ENCODE measurements at places on chromosomes 2 and 18. TPM values are rescaled to one million over a fixed set of nuclear protein-coding genes. Genes with fewer than 3 reads are reported as not detected.

LAMA1 gene
- total RNA-seq = not detected

ANKRD30BL gene
- not detected for total RNA-seq

DNA sequence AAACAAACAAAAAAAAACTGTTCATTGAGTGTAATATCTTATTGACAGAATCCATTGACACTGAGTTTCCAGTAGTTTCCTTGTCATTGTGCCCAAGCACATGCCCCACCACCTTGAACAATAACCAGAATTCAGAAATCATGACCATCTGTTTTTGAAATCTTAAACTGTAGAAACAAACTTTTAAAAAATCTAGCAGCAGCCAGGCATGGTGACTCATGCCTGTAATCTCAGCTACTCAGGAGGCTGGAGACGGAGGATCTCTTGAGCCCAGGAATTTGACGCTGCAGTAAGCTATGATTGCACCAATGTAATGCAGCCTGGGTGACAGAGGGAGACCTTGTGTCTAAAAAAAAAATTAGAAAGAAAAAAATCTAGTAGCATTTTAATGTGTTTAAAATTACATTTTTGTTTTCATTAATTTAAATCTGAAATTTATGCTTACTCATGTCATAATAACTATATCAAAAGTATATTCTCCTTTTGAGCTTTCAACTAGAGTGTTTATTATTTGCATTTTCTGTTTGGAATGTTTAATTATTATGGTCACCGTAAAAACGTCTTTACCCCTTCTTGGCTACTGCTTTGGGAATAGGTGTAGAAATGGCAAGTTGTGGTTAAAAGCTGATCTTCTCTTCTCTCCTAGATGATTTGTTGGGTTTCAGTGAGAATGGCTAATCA, 25.2 kb upstream of the STON1 start:
- no peak for DNase-seq
- H3K27ac ChIP-seq = no peak overlapping the region
- peaks cover 6% of the 10 kb centered on the region for H3K4me1 ChIP-seq
- H3K4me3 ChIP-seq = no peak overlapping the region

DNA sequence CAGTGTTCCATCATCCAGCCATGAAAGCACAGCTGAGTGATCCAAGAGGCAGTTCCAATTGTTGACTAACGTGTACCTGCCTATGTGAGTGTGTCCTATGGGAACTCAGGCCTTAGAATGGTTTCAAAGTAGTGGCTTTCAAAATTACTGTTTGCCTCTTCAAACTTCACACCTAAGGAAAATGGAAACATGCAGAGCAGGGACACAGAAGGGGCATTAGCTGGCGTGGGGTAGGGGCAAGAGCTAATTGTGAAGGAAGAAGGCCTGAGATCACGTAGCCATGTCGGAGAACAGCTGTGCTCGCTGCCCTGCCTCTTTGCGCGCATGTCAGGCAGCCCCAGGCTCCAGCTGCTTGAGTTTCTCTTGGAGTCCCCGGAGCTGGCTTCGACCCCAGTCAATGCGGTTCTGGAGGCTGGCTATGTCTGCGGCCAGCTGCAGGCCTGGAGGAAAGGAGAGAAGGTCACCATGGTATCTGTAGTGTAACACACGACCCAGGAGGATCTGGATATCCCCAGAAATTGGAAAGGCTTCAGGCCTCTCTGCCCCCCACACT, 3.8 kb upstream of the IMP4 start:
- H3K27ac ChIP-seq = peak overlapping the region; percentile 42
- no peak overlapping the region for H3K4me3 ChIP-seq
- no peaks in the 10 kb centered on the region for H3K36me3 ChIP-seq
- peaks cover 23% of the 10 kb centered on the region for H3K4me1 ChIP-seq
- no peak for DNase-seq
- H3K27me3 ChIP-seq = no peaks in the 10 kb centered on the region

C2orf80 gene
- total RNA-seq = not detected

DNA sequence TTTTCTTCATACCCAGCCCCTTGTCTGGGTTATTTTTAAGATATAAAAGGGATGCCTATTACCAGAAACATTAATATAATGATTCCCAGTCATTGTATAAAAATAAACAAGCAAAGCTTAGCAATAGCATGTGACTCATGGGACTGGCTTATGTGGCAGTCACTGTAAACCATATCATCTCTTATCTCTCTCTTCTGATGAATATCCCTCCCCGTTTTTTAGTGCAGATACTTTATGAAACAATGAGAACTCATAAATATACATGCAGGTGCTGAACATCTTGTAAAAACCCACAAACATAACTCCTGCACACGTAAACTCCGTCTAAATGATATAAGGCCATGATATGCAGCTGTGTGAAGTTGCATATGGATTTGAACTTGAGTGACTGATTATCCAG, 154.9 kb downstream of the MGAT5 start:
- DNase-seq = no peak
- peaks cover 52% of the 10 kb centered on the region for H3K4me1 ChIP-seq
- H3K36me3 ChIP-seq = no peaks in the 10 kb centered on the region
- H3K27me3 ChIP-seq = no peaks in the 10 kb centered on the region
- H3K27ac ChIP-seq = no peak overlapping the region

GRCh38 chr2:207395535-207396251, 134.1 kb upstream of the CREB1 start:
- no peaks in the 10 kb centered on the region for H3K4me1 ChIP-seq
- H3K36me3 ChIP-seq = no peaks in the 10 kb centered on the region
- no peak for DNase-seq

DNA sequence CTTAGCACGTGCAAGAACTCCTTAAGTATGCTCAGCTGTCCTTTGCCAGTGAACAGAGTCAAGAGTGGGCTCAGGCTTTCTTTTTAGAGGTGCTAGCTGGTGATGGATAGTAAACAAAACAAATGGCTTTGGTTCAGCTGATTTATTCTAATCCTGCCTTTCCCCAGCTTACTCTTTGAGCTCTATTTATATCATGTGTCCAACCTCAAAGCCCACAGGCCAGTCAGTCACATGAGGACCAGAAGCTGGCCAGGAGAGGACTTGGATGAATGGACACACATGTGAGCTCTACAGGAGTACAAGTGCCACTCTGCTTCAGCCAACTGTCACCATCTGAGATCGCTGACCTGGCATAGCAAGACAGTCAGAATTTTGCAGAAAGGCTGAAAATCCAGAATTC, 59.4 kb downstream of the STK39 start:
- H3K27ac ChIP-seq = no peak overlapping the region
- no peak for DNase-seq
- no peak overlapping the region for H3K4me3 ChIP-seq

GRCh38 chr2:24907116-24907515, 12.9 kb downstream of the ADCY3 start:
- H3K36me3 ChIP-seq = peaks cover 30% of the 10 kb centered on the region
- H3K27me3 ChIP-seq = no peaks in the 10 kb centered on the region
- DNase-seq = no peak
- H3K4me3 ChIP-seq = no peak overlapping the region
- no peaks in the 10 kb centered on the region for H3K4me1 ChIP-seq
- no peak overlapping the region for H3K27ac ChIP-seq

DNA sequence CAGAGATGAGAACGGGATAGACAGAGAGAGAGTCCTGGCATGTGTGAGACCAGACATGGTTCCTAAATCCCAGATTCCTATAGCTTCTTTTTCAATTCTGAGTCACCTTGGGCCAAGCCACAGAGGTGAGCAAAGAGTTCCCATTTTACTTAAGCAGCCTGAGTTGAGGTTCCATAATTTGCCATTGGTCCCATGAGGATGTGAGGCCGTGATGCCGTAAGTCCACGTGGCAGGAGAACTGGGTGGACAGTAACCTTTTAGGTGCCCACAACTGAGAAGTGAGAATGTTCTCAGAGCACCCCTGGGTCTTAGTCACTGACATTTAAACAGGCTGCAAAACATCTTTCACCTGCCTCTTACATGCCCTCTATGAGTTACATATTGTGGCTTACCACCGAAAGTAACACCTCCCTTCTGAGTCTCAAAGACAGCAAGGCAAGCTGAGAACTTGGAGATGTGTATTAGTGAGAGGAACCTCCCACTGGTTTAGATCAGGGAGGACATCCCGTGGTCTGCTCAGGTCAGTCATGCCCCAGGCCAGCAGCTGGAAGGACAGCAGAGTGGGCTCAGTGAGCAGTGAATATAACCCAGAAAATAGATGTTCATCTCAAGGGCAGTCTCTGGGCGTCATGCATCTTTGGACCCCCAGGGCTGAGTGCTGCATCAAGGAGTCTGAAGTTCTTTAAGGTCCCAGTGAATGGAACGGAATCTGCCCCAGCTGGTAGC, 127.9 kb upstream of the LGALSL start:
- peak overlapping the region; percentile 86 for H3K4me3 ChIP-seq
- no peaks in the 10 kb centered on the region for H3K36me3 ChIP-seq
- H3K27me3 ChIP-seq = no peaks in the 10 kb centered on the region

PSMA8 gene
- 1.7 TPM for total RNA-seq

CXCR4 gene
- total RNA-seq = 366 TPM

DNA sequence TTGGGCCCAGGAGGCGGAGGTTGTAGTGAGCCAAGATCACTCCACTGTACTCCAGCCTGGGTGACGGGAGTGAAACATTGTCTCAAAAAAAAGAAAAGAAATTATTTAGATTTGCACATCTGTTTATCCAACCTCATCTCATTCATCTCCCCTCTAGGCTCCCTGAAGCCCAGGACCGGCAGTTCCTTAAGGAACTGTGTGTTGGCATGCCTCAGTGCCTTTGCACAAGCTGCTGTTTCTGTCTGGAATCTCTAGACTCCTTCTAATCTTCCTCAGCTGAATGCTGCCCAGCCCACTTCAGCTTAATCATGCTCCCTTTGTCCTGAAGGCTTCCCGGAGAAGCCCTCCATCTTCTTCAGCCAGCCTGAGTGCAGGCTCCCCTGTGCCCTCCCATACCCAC, 10.9 kb upstream of the RFX8 start:
- H3K4me1 ChIP-seq = peaks cover 17% of the 10 kb centered on the region
- no peak for DNase-seq
- H3K36me3 ChIP-seq = no peaks in the 10 kb centered on the region
- H3K4me3 ChIP-seq = peak overlapping the region; percentile 44
- H3K27me3 ChIP-seq = no peaks in the 10 kb centered on the region

DNA sequence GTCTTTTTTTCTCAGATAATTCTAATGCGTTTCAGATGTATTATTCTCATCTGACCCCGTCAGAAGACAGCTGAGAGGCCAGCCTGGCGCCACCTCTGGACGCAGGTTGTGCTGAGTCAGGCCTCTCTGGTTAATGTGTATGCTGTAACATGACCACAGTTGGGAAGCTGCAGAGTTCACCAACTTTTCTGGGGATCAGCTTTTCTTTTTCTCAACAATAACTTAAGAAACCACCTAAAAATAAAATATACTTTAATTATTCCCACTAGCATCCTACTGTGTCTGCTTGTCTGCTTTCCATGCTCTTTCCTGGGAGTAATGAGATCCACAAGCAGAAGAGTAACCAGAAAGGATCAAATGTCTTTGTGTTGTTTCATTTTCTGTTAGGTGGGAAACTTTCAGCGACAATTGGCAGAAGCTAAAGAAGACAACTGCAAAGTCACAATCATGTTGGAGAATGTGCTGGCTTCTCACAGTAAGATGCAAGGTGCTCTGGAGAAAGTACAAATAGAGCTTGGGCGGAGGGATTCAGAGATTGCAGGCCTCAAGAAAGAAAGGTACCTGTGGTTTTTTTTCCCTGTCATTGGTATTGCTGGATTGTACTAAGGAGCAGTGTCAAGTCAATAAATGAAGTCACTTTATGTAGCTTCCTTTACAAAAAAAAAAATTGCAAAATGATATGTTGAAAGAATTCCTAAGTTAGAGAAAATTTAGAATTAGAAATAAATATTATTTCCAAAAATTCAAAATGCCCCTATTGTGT, 79.8 kb downstream of the CCDC150 start:
- no peak overlapping the region for H3K4me3 ChIP-seq
- H3K27me3 ChIP-seq = peaks cover 9% of the 10 kb centered on the region
- H3K36me3 ChIP-seq = peaks cover 3% of the 10 kb centered on the region
- H3K4me1 ChIP-seq = no peaks in the 10 kb centered on the region
- H3K27ac ChIP-seq = no peak overlapping the region

RBFA gene
- total RNA-seq = 29.8 TPM

BCL2 gene
- total RNA-seq = 32.9 TPM

DNA sequence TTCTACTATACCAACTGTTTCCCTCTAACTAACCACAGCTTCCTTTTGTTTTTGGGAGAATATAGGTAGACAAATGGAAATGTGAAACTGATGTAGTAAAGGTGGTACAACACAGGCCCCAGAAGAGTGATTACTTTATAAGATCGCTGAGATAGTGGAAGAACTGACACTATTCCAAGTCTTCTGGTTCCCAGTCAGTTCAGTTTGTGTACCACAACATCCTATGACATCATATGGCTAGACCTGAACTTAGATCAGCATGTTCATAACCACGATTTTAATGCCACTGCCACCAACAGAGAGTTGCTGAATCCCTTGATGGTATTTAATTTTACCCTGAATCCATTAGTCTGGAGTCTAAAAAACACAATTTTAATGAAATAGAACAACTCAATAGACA, 328.9 kb downstream of the GPD2 start:
- no peaks in the 10 kb centered on the region for H3K36me3 ChIP-seq
- no peak overlapping the region for H3K27ac ChIP-seq
- H3K4me3 ChIP-seq = no peak overlapping the region
- no peaks in the 10 kb centered on the region for H3K27me3 ChIP-seq
- no peaks in the 10 kb centered on the region for H3K4me1 ChIP-seq

- peak; percentile 52 for DNase-seq
- H3K4me1 ChIP-seq = peaks cover 76% of the 10 kb centered on the region
- no peaks in the 10 kb centered on the region for H3K27me3 ChIP-seq
- no peaks in the 10 kb centered on the region for H3K36me3 ChIP-seq
These were observed 66.7 kb downstream of the DNMT3A start for GRCh38 chr2:25274868-25275574.

GRCh38 chr2:3039188-3040065, 338.2 kb downstream of the EIPR1 start:
- no peak overlapping the region for H3K27ac ChIP-seq
- no peaks in the 10 kb centered on the region for H3K36me3 ChIP-seq
- DNase-seq = no peak

- DNase-seq = no peak
- H3K27me3 ChIP-seq = no peaks in the 10 kb centered on the region
- H3K4me1 ChIP-seq = peaks cover 1% of the 10 kb centered on the region
- no peak overlapping the region for H3K4me3 ChIP-seq
These were observed 56.8 kb downstream of the ATF2 start for GRCh38 chr2:175111200-175111657.

PLA2R1 gene
- not detected for total RNA-seq

GRCh38 chr2:205806143-205806905, 124.0 kb downstream of the NRP2 start:
- H3K27me3 ChIP-seq = peaks cover 7% of the 10 kb centered on the region
- no peak overlapping the region for H3K4me3 ChIP-seq
- H3K4me1 ChIP-seq = no peaks in the 10 kb centered on the region
- H3K27ac ChIP-seq = no peak overlapping the region
- DNase-seq = no peak

SMPD4 gene
- 62.2 TPM for total RNA-seq

UGT1A8 gene
- not detected for total RNA-seq

All from naive thymus-derived CD8-positive, alpha-beta T cell (primary cell).